ENCODE measurements at places on chromosomes 2 and 18.
A peak's percentile ranks its signal among the peaks of the same experiment; 100 is the strongest.

DNA sequence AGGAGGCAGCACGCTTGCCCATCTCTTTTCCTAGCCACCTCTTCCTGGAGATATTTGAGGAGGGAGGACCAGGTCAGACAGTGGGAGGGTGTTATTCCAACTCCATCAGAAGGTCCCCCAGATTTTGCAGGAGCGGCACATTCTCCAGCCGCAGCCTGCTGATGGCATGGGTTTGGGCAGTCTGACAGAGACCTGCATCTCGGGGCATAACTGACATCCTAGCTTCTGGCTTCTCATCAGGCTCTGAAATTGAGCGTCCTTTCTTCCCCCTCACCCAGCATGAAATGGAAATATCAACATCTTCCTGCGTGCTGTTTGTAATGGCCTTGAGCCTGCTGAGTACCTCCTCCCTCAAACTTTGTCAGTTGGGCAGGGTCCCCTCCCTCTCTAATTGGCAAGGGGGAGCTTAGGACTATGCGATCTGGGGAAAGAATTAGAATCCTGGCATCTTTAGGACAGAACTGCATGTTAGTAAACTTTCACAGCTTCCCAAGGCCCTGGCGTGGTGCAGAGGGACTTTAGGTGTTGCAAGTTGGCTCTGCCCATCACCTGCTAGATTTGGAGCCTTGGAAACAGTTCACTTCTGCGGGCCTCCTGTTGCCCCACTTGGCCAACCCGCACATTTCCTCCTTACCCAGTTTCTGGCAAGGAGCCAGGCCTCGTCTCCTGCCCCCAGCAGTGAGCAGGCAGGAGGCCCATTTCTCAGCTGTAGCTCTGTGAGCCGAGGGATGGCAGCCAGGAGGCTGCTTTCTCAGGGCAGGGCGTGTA, 2.2 kb downstream of the ITM2C start:
- DNase-seq = peak; percentile 26

DNA sequence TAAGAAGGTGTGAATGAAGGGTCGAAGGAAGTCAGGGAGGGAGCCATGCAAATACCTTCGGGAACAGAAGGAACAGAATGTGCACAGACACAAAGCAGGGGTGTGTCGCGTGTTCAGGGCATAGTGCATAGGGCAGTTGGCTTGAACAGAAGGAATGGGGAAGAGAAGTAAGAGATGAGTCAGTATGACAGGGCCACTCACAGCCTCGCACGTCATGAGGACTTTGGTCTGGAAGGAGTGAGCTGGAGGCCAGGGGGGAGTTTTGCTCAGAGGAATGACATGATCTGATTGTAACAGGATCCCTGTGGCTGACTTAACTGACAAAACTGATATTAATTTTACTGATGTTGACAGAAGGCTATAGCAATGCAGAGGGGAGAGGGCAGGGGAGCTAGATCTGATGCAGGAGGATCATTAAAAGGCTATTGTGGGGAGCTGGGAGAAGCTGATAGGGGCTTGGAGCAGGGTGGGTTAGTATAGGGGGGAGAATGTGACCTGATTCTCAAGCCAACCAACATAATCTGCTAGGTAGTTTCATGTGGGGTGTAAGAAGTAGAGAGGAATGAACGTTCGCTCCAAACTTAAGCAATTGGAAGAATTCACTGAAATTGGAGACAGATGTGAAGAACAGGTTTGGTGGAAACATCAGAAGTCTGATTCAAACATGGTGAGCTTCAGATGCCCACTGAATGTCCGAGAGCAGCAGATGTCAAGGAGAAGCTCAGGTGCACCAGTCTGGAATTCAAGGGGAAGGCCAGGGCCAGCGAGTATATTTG, 60.4 kb upstream of the COPS8 start:
- peak; percentile 94 for DNase-seq

DNA sequence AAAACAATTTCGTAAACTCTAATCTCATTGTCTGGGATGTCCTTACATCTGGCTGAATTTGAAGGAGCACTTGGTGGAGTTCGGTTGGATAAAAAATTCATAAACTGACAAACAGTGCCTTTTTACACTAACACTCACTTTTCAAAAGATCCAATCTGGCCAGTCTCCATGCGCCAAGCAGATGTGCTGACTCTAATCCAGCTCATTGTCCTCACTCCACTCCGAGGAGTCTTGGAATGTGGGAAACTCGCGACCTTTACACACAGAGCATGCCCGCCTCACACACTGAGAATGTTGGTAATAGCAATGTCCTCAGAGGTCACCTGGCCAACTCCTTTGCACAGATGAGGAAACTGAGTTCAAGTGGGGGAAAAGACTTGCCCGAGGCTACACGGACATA, 66.8 kb downstream of the XDH start:
- no peak for DNase-seq

- peak; percentile 36 for DNase-seq
Measured at GRCh38 chr2:184562532-184562931, 35.8 kb upstream of the ZNF804A start.

- no peak for DNase-seq
Measured at GRCh38 chr2:237995036-237995435, 28.2 kb downstream of the UBE2F start.

DNA sequence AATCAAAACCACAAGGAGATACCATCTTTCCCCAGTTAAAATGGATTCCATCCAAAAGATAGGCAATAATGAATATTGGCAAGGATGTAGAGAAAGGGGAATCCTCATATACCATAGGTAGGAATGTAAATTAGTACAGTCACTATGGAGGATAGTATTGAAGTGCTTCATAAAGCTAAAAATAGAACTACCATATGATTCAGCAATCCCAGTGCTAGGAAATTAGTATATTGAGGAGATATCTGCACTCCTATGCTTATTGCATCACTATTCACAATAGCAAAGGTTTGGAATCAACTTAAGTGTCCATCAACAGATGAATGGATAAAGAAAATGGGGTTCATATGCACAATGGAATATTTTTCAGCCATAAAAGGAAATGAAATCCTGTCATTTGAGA, 251.2 kb downstream of the ZNF804A start:
- DNase-seq = no peak

GRCh38 chr2:127721978-127722355, 20.7 kb downstream of the SFT2D3 start:
- DNase-seq = peak; percentile 71

DNA sequence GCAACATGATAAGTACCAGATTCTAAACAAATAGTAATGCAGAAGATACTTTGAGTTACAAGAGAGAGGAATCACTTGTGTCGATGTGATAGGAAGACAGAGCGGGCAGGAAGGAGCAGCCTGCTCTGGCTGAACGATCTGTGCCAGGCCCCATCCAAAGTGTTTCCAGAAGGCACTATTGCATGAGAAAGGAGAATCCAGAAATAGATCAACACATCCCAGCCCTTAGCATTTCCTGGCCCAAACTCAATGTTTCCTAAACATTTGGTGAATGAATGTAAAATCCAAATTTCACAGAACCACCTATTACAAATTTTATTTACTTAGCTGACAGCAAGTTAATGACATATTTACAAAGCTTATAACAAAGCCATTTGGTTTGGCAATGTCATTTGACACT, 257.2 kb downstream of the TXNL1 start:
- no peak for DNase-seq

DNA sequence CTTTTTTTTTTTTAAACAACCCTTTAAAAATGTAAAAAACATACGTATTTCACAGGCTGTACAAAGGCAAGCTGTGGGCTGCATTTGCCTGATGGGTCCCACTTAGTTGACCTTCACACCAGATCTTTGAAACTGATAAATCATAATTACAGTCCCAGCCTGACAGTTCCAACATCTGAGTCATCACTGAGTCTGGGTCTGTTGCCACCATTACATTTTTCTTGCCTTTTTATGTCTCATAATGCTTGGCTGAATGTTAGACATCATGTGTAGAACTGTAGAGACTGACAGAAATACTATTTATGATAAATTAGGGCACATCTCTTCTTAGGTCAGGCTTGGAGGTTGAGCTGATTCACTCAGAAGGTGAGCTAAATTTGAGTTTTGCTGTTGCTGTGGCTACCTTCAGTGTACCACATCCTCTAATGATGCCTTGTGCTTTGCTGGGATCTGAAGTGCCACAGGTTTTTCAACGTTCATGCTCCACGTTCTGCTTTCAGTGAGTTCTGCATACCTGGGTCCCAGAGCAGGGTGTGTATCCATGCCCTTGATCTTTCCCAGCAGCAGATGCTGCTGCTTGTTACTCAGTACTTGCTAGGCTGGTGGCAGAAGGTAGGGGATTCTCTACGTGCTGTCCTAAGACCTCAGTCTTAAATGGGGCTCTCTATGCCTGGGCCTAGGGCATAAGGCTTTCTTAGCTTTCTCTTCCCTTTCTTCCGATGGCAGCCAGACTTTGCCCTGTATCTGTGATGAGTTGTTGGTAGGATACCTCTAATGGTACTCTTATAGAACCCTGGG, 160.6 kb upstream of the SMAD7 start:
- DNase-seq = no peak

DNA sequence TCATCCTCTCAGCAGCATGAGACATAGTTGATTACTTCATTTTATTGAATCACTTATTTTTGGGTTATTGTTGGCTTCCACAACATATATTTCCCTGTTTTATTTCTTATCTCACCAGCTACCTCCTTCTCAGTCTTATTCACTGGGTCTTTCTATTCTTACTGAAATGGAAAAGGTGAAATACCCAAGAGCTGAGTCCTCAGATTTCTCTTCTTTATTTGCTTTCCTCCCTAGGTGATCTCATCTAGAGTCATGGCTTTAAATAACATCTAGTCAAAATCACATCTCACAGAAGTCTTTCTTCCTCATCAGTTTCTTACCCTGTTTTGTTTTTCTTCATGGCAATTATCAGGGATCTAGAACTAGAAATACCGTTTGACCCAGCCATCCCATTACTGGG, 105.0 kb upstream of the RBBP8 start:
- peak; percentile 92 for DNase-seq

DNA sequence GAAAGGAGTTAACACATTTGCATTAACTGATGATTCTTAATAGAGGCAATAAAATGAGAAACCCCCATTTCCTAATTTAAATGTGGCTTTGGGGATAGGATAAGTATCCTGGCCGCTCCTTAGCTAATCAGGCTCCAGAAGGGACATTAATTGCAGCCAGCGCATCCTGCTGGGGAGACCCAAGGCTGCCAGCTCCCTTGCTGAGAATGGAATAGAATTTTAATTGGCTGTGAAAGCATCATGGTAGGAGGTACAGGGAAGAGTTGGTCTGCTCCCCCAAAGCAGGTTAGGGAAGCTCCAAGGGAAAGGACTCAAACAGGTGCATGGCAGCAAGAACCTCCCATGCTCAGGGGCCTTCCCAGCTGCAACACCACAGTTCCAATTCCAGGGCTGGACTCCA, 71.4 kb downstream of the MARCHF4 start:
- no peak for DNase-seq

Data from PC-3 (cell line).